ENCODE measurements at places on chromosomes 13 and 19.

DNA sequence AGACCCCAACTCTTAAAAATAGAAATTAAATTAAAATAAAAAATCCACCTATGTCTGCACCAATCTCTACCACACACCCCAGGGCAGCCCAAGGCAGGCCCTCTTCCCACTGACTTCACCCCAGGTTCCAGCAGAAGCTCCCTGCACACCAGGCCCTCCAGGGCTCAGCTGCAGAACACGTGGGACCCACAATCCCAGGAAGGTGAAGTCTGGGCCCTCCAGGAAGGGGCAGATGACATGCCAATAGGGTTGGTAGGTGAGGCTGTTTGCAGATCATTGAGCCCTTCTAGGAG lies 19.2 kb upstream of the VSTM2B start:
- DNase-seq, result no peak

DNA sequence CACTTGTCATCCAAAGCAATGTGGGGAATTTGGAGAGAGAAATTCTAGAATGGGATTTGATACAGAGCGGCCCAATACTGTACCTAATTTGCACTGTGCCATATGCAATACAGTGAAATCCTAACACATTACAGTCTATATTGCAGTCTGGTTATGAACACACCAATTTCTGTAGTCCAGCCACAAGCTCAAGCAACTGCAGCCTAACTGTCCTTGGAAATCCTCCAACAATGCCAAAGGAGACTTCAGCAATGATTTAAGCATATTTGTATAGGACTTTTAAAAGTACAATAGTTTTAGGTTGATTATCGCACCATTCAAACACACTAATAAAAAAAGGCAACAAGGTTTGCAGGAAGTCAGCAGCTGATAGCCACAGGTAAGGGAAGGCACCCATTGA lies 17.3 kb downstream of the DIAPH3 start:
- no peak for DNase-seq

DNA sequence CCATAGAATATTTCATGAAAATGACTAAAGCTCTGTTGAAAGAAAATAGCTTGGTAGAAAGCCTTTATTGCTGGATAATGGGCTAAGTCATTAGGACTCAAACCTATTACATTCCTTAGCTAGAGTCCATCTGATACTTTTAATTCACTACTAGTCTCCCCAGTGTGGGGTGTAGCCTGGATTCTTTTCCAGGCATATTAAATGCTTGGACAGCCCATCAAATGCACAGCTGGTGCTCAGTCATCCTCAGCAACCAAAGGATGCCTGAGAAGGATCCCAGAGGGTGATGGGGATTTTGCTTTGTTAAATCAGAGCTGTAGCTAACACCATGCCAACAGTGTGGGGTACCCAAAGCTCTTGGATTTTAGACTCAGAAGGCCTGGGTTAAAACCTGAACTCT lies 153.5 kb downstream of the DLEU7 start:
- no peak for DNase-seq

DNA sequence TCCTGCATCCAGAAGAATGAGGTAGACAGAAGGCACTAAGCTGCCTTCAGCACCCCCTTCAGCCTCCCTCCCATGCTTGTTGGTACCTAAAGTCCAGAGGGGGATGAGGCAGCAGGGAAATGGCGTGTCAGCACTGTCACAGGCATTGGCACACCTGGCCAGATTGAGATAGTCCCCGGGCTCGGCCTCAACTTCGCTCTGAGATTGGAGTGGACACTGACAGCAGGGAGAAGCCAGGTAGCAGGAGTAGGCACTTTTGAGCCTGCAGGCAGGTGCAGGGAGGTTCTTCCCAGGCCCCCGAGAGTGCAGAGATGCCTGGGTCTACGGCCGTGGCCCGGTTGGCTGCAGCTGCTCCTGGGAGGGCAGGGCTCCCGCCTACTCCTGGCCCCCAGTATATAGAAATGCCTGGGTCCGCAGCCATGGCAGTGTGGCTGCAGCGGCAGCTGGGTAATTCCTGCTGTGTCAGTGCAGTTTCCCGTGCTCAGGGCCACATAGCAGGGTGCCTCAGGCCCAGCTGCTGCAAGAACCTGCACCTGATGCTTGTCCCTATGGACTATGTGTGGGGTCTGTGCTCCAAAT lies 160.3 kb downstream of the SLITRK6 start:
- no peak for DNase-seq

DNA sequence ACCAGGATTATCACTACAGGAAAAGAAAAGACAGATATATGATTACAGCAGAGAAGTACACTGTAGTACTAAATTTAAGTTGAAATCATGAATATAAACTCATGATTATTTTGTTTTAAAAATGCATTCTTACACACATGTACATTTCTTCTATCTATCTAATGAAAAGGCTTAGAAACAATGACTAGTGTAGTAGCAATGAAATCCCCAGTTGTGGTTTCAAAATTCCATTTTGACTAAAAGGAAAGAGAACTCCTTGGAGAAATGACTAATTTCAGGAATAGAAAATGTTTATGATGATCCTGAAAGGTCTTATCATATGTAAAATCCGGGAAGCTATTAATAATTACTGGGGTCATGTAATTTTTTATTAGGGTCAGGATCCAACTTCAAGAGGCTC lies 195.0 kb upstream of the STARD13 start:
- no peak for DNase-seq

GRCh38 chr19:41427647-41428480 lies 690 bp upstream of the B3GNT8 start:
- DNase-seq, result no peak
